ENCODE measurements at places on chromosomes 12 and 14.

- DNase-seq = no peak
These were observed 147.8 kb downstream of the RBM19 start for GRCh38 chr12:113818283-113818682.

DNA sequence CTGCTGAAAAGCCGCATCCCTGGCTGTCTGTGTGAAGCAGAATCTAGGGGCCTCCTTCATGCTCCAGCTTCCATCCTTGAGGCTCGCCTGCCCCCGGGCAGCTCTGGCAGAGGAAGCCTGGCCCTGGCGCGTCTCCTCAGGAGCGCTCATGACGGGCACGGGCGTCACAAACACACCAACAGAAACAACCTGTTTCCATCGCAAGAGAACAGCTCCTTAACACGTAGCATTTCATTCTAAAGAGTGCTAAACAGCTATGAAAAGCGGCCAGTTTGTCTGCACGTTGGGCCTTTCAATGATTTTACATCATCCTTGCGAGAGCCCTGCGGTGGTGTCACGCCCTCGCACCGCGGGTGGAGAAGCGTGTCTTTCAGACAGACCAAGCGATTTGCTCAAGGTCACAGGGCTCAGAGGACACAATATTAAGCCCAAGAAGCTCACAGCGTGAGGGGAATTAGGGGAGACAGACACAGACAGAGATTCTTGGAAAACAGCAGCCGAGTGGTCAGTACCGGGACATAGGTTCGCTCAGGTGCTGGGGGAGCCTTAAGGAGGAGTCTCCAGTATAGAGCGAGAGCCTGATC, 4.9 kb downstream of the ADGRD1 start:
- no peak for DNase-seq

DNA sequence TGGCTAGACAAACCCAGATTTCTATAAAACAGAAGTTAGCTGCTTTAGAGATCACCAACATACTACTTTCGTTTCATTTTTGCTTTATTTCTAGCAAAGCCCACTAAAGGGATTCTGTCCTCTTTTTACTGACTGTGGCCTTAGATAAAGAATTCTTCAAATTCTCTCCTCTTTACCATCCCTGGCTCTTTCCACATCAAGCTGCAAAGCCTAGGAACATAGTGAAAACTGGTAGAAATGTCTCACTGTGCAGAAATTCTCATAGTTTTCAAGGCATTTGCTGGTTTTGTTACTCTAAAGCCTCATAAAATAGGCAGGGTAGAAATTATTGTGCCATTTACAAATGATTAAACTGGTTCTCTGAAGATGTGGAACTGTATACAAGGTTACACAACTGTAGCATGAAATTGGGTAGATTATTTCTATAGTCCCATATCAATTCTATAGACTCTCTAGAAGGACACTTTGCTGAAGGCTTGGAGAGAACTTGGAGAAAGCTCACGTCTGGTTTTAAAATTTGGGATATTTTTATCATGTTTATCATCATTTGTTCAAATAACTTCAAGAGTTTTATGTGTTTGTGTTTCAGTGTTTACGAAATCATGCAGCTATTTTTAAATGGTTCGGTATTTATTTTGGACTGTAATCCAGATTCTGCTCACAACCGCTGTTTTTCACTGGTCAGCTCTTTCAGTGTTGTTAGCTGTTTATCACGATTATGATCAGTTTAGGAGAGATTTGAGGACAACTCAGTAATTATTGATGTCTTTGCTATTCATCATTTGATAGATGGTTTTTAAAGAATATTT, 36.7 kb upstream of the CSRP2 start:
- no peak for DNase-seq

DNA sequence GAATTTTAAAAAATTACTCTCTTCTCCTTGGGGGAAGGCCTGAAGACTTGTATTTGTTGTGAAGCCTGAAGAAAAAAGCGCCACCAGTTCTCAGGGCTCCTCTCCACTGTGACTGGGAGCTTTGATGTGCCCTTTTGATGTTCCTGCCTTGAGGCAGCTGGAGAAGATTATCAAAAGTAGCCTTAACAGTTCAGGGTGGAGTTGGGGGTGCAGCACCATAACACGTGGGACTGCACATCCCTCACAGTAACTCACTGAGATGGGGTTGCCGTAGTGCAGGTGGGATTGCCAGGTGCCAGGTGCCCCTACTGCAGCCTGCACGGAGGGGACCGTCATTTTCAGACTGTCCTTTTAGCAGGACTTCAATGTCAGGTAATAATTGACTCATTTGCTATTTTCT, 474.1 kb downstream of the ETNK1 start:
- DNase-seq = no peak

DNA sequence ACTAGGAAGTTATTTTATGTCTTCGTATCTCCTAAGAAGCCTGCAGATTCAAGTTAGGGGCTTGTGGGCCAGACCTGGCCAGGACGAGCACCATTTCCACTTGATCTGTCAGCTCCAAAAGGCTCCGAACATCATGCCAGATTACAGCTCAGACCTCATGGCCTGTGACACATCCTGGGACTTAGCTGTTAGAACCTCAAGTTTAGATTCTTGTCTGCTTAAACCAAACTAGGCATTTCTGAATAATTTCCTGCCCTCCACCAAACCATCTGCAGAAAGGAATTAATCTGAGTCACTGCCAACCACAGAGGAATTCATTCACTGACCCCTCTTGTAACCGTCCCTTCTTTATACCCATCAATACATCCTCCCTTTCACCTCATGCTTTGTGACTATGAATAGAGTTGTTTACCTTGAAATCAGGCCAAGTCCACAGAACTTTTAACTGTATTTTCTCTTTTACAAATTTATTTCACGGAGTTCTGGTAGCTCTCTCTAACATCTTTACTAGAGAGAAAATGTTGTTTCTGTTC, 120.3 kb downstream of the FBXL14 start:
- DNase-seq = peak; percentile 16

- DNase-seq = no peak
These were observed 2.1 kb downstream of the CHST11 start for GRCh38 chr12:104458694-104459367.

DNA sequence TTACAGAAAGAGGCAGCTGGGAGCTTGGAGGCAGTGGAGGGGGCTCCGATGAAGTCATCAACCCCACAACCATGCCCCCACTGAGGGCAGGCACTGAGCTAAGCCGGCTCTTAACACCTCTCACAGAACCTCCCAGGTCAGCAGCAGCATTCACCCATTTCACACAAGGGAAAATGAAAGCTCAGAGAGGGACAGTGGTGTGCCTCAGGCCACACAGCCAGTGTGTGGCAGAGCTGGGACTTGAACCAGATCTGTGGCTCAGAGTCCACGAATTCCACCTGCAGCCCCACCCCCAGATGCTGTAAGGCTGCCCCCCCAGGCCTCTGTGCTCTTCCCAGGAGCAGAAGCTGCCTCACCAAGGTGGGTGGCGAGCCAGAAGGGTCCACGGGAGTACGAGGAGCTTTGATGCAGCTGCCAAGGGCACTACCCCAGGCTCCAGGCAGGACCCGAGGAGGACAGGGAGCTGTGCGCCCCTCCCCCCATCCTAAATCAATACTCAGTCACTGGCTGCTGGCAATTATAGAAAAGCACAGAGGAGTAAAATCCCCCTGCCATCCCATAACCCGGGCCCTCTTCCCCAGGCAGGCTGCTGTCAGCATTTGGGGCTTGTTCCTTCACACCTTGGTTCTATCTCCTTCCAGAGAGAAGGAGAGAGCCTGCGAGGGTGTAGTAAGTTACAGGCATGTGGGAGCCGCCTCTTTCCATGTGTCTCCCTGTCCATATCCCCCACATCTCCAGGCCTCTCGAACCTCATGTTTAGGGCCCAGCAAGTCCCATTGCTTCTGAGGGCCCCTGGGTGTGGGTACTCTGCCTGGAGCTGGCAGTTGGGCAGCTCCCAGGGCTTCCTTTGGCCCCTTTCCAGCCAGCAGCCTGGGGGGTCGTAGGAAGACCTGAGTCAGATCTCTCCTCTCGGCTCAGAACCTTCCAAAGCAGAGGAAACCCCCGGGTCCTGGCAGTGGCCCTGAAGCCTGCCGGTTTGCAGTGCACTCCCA, 47.6 kb downstream of the FAM222A start:
- DNase-seq = no peak

- no peak for DNase-seq
These were observed 2.6 kb downstream of the NKX2-1 start for GRCh38 chr14:36517242-36518030.

DNA sequence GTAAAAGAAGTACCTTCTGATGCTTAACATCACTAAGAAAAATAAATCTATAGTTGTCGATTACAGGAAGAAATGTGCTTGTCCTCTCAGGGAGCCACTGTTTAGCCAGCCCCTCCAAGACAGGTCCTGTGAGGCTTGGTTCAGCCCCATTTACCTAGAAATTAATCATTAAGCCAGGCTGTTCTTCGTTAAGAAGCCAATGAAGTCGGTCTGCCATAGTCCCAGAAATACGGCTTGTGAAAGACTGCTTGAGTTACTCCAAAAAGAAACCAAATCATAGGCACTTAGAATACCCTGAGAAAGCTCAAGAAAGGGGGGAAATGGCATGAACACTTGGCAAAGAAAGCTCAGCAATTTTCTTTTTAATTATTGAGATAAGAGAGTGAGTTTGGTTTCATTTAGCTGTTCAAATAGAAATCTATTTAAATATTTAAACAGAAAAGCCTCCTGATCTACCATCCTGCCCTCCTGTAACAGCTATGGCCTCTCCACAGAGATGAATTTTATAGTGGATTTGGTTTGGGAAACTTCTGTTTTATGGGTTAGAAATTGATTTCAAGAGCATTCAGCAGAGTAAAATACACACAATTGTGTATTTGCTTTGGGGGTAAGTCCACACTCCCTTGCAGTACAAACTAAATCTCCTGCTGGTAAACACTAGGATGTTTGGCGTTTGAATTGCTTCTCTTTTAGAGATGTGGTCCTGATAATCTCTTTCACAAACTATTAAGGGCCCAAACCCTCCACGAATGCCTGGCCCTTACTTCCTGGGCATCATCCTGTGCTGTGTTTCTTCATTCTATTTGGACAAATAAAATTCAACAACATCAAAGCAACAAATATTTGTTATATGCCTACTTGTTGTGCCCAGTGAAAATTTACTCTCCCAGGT, 234.4 kb downstream of the SEC23A start:
- DNase-seq = no peak

GRCh38 chr12:131827961-131828534, at the start of gene MMP17:
Gene MMP17, plus strand, starts transcription at chr12:131828393. Its CDS starts 102 bp downstream, at chr12:131828495.
- peak; percentile 25 for DNase-seq

DNA sequence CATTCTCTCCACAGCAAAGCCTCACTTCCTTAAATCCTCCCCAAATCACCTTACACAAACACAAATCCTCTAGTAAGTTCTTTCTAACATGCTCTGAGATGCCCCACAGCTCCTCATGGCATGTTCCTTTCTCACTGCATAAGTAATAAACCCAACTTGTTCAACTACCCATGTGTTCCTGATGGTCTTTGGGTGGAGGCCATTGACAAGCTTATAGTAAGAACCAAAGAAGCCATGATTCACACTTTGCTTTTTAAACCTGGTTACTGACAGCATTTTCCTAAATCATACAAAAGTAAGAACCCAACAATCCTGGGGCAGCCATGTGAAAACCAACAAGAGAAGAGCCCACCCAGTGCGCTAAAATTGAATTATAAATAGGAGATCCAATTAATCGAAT, 138.6 kb downstream of the ITPR2 start:
- no peak for DNase-seq

DNA sequence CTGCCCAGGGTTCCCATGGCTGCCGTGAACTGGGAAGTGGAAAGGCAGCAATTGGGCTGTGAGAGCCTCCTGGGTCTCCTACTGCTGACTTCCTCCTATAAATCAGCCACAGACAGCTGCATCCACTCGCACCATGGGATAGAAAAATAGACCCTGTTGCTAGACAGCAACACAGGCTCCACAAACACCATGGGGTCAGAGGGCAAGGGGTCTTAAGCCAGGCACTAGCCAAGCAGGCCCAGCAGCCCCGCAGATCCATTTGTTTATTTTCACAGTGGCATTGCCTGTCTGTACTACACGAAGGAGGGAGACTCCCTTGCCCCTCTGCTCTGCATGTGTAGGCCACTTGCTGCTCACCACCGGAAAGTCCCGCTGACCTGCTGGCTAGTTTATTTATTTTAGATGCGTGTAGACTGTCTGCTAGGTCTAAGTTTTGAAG, 139.8 kb downstream of the DACT1 start:
- DNase-seq = no peak

- no peak for DNase-seq
These were observed 123.7 kb upstream of the TMTC1 start for GRCh38 chr12:29907461-29907860.

GRCh38 chr12:77115471-77115870, 50.1 kb upstream of the E2F7 start:
- no peak for DNase-seq

DNA sequence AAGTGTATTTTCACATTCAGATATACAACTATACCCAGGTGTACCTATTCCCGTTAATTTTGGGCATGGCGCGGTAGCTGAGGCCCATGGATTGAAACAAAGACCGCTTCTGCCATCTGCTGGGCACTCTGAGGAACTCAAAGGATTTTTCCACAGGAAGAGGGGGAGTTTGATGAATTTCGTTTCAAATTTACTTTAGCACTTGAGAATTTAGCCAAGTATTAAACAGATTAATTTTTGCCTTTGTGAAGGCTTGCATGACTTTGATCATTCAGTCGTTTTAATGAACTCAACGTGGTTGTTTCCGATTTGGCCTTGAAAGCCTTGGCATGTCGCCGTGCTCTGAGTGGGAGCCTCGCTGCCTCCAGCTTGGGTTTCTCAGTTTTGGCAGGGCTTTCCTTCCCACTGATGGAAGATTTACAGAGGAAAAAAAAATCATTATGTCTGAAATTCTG, 153.2 kb upstream of the DDHD1 start:
- peak; percentile 5 for DNase-seq

- DNase-seq = no peak
These were observed 8.7 kb downstream of the ASPG start for GRCh38 chr14:104094056-104094708.

DNA sequence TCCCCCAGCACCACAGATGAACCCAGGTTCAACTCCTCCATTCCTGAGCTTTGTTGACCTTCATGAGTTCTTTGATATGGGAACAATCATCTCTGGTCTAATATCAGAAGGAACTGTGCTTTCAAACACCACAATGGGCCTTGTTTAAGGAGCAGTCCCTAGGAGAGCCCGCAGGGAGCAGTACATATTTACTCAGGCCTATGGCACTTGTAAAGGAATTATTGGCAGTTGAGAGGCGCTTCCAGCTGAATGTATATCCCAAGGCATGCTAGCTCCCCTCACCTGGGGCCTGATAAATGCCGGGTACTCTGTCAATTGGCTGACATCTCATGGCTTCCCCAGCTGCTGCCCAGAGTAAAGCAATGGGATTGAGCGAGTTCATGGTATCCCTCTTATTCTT, 76.2 kb downstream of the ZFP36L1 start:
- DNase-seq = no peak

DNA sequence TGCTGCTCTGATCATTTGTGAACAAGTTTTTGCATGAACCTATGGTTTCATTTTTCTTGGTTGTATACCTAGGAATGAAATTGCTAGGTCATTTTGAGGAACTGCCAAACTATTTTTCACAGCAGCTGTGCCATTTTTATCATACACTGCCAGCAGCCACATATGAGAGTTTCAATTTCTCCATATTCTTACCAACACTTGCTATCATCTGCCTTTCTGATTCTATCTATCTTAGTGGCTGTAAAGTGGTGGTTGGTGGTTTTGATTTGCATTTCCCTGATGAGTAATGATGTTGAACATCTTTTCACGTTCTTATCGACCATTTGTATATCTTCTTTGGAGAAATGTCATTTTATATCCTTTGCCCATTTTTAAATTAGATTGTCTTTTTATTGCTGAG, 146.1 kb downstream of the C12orf75 start:
- DNase-seq = no peak

- no peak for DNase-seq
These were observed 183.8 kb downstream of the PPM1H start for GRCh38 chr12:62750941-62751809.
